ENCODE measurements at places on chromosomes 13 and 19.

GRCh38 chr13:99285432-99286182 lies 21.6 kb downstream of the GPR183 start:
- no peak for DNase-seq

GRCh38 chr19:6587093-6587820 lies 3.7 kb downstream of the CD70 start:
- DNase-seq: no peak

- no peak for DNase-seq
Observed at GRCh38 chr19:35773020-35773806, 2.2 kb upstream of the ARHGAP33 start.

DNA sequence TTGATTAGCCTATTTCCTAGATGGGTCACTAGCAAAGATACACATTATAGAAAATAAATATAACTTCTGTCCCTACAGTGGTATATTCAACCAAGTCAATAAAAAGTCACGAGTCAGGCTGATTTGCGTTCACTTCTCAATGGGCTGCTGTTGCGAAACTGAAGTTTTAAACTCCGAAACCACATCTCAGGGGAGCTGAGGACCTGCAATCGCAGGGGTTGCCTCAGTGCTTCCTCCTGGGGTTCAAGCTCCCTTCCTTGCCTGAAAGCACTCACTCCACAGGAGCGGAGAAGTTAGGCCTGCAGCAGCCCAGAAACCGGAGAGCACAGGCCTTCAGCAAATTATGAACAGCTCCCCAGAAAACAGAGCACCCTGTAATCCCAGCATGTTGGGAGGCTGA lies 39.6 kb downstream of the RAB20 start:
- no peak for DNase-seq

GRCh38 chr13:36151591-36151990 lies 20.4 kb upstream of the DCLK1 start:
- no peak for DNase-seq

GRCh38 chr19:19379527-19379926 lies 25.9 kb upstream of the GATAD2A start:
- DNase-seq: no peak

DNA sequence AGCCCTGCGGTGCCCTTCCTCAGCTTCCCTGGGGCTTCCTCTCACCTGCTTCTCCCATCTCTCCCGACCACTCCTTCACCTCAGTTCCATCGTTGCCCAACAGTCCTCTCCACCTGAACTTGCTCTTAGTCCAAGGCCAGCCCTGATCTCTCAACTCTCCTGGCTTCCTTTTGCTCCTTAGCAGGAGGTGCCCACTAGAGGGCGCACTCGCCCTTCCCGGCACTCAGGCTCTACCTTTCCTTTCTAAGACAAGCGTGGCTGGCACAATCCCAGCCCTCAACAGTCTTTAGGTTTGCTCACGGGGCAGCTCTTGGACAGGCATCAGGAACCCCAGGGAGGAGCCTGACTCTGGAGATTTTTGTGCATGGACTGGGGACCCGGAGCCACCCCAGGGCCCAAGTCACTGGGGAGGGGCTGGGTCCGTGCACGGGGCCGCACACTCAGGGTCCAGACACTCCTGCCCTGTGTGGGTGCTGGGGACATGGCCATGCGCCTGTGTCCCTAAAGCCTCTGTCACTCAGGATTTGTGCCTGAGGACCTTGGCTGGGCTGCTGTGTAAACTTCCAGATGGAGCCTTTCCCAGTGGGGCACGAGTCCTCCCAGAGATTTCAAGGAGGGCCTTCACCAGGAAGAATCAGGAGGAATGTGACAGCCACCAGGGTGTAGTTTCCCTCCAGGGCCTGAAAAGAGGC lies 12.1 kb upstream of the CEACAM8 start:
- no peak for DNase-seq

All from urinary bladder (tissue), 4 donors.